ENCODE measurements at places on chromosomes 7 and 10.

- DNase-seq, result no peak
Observed at GRCh38 chr7:75617634-75618234, 121.0 kb downstream of the HIP1 start.

DNA sequence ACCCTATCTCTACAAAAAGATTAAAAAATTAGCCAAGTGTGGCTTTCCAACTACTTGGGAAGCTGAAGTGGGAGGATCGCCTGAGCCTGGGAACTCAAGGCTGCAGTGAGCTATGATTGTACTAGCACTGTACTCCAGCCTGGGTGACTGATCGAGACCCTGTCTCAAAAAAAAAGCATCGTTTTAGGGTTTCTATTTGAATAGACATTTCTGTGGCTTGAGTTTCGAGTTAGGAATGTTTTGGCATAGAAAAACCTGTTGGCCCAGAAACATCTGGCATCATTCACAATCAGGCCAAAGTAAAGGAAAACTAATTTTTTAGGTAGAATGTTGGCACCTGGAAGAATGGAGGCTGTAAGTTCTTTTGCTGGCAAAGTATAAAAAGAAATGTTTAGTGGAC lies 72.4 kb downstream of the AUTS2 start:
- DNase-seq, result no peak

DNA sequence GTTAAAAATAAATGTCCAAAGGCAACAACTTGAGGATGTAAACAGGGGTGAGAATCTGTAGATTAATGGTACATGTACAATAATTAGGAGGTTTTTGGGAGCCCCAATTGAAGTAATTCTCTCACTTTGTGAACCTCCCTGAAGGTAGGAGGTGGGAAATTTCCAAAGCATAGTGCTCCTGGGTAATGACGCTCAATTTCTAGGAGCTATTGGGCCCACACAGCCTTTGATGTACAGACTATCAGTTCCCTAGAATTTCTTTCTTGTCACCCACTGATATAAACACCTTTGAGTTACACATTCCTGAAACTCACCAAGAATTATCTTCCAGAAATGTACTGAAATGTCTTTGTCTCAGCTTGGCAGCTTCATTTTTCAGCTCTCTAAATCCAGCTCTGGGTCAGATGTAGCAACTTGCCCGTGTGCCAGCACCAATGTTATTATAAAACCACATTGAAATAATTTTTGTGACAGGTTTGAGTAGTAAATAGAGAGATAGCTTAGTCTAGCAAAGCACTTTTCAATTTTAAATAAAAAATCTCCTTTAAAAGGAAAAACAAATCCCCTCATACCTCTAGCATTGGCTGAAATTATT lies 36.6 kb upstream of the GALNT17 start:
- no peak for DNase-seq

DNA sequence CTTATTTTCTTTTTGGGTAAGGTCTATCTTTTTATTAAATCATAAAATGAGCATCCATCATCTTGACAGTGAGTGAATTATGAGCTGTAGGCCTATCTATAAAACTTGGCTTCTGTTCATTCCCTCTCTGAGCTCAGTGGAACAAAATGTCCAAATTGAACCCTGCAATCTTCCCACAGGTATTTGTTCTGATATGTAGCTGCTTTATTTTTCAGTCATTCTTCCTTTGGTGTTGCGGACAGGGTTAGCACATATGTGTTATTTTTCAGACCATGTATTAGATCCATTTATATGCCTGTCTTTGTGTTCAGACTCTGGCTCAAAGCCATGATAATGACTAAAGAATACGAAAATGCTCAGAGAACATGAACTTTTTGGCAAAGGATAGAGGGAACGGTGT lies 201.6 kb upstream of the KIAA1217 start:
- no peak for DNase-seq

GRCh38 chr7:99469381-99470065 lies 3.2 kb upstream of the ZNF789 start:
- no peak for DNase-seq

DNA sequence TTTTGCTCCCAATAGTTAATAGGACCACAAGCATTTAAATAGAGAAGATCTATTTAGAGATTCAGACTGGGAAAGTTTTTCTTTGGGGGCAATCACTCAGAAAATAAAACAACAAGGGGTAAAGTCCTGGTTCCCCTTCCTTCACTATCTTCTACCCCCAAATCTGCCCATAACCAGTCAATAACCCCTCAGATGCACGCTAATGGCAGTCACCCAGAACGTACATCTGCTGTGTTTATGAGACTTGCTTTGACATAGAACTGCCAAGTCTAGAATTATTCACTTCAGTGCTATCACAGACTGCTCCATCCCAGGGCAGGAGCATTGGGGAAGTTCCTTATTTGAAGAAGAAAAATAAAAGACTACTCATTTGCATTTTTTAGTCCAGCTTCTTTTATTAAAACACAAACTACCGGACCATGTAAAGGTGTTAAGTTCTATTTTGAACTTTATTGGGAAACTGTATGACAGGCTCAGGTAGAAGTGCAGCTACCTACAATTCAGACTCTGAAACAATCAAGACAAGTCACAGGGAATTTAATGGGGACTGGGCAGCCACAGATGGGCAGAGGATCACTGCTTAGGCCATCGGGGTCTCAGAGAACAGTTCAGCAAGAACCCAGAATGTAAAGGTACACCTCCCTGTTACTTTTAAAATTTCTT lies 38.4 kb downstream of the ANK3 start:
- DNase-seq, result no peak

DNA sequence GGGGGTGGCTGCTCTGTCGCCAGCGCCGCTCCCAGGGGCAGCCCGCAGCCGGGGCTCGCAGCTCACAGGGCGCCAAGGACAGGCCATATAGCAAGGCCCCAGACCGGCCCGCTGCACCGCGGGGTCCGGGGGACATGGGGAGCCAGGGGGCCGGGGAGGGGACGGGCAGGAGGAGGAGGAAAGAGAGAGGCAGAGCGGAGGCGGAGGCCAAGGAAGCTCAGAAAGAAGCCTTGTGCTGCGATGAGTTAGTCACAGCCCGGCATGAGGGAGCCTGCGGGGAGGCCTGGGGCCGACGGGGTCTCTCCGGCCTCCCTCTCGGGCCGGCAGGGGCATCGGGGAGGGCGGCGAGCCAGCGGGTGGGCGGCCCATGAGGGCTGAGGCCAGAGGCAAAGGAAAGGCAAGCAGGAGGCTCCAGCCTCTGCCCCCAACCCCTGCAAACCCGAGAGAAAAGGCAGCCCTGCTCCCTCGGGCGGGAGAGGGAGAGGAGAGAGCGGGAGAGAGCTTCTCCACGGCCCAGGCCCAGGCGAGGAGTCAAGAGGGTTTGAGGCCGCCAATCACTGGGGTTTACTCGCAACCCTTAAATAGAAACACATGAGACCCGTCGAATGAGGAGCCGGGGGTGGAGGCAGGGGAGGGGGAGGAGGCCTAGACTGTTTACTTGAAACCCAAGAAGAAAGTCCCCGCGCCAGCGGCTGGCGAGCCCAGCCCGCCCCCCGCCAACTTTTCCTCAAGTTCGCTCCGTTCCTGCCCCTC lies 167.9 kb downstream of the NEURL1 start:
- DNase-seq, result peak; percentile 77

DNA sequence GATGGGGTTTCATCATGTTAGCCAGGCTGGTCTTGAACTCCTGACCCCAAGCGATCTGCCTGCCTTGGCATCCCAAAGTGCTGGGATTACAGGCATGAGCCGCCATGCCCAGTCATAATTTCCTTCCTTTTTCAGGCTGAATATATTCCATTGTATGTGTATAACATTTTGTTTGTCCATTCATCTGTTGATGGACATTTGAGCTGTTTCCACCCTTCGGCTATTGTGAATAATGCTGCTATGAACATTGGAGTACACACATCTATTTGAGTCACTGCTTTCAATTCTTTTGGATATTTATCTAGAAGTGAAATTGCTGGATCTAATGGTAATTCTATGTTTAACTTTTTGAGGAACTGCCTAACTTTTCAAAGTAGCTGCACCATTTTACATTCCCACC lies 34.6 kb downstream of the TLX1 start:
- DNase-seq, result no peak

DNA sequence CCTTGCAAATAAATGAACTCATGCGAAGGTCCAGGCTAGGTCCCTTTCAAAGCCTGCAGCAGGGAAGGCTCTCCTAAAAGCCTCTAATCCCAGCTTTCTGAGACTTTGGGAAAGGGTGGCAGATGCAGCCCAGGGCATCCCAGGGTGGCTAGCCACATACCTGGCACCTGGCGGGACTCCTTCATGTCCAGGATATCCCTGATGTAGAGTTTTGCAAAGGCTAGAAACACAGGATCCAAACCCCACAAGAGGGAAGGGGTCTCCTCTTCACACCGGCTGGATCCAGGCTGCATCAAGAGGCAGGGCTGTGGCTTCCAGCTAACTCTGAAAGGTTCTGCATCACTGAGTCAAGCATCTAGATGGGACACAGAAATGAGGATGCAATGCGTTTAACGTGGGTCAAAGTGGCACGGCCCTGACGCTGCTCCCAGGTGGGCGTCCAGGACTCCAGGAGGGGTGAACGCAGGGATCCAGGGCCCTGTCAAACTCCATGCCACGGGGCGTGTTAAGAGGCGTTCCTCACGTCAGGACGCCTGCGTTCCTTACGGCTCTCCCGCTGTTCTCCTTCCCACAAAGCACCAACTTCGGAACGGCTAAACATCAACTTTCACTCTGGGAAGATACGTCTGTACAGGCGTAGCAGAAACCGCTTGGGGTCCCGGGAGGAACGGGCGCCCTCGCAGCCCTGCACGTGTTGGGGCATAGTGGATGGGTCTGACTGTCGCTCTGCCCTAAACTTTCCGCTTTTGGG lies 507 bp downstream of the STN1 start:
- no peak for DNase-seq

DNA sequence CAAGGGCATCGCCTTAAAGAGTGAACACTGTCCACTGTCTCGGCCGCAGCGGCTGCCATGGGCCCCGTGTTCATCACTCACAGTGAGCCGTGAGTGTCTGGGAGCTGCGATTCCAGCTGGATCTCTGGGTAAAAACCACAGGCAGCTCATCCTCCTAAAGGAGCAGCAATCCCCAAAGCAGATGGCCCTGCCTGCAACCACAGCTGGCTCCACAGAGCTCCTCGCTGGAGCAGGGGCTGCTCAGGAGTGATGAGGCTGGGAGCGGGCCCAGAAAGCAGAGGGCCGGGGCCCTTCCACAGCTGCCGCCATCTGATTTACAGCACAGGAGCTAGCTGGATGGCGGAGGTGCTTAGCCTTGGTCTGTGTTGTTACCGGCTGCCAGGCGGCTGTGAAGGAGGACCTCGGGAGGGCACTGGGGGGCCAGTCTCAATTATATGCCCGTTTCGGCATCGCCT lies 6.6 kb upstream of the TMEM184A start:
- no peak for DNase-seq

DNA sequence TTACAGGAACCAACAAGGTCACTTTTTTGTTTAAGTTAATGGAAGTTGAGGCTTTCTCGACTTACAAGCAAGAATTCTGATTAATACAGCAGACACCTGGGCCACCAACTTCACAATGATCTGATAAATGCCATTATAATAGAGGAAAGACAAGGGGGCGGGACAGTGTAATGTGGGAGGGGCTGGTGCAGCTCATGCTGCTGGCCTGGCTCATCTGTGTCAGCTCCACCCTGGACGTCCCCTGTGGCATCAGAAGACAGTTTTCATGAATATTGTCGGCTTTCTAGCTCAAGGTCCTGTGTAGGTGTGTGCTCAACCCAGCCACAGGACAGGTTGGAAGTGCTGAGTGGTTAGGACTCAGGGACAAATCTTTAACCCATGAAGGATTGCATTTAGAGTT lies 57.0 kb downstream of the MTURN start:
- no peak for DNase-seq

- DNase-seq, result no peak
Observed at GRCh38 chr7:36717586-36717985, 6.7 kb downstream of the AOAH start.

- no peak for DNase-seq
Observed at GRCh38 chr7:139696552-139696951, 81.2 kb downstream of the HIPK2 start.

DNA sequence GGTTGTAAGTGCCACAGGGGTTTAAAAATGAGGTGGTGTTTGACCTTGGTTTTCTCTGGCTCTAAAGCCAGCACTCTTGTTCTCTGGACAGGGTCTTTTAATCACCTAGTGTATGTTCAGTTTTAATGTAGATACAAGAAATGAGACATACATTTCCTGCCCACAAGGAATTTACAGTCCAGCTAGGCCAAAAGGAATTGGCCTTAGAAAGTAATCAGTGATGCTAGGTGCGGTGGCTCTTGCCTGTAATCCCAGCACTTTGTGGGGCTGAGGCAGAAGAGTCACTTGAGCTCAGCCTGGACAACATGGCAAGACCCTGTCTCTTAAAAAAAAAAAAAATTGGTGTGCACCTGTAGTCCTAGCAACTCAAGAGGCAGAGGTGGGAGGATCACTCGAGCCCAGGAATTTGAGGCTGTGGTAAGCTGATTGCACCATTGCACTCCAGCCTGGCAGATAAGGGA lies 100.2 kb downstream of the LRMDA start:
- DNase-seq, result no peak

- DNase-seq, result no peak
Observed at GRCh38 chr7:15607529-15608210, 45.9 kb upstream of the AGMO start.

DNA sequence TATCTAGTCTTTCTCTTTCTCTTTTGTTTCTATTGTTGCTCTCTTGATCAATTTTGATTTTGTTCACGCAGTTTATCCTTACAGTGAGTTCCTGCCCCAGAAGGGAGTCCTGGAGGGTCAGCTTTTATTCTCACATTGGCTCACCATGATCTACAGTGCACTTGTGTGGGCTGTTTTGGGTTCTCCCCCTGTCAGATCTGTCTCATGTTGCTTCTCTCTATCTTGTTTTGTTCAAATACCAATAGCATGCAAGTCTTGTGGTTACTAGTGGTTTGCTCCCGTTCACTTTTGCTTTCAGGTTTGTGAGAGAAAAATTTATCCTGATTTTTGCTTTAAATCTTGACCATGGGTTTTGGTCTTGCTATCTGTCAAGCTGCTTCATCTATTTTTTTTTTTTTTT lies 74.3 kb downstream of the PTN start:
- no peak for DNase-seq

DNA sequence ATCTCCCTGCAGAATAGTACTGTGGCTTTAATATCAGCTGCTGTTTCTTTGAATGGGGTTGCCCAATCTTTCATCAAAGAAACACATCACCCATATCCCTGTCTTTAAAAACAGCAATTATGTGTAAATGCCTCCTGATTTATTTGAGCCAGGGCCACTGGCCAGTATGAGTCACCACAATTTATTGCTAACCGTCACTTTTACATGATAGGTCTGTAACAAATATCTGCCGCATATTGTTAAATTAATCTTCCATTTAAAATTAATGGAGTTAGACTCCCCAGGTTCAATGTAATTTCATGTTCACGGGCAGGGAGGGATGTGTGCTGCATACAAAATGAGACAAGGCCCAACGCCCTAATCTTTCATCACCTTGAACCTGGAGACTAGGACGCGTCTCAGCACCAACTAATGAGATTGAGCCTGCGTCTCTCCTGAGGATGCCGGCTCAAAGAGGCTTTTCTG lies 673.4 kb downstream of the AUTS2 start:
- DNase-seq, result no peak

GRCh38 chr10:11525503-11525902 lies 85.9 kb downstream of the USP6NL start:
- DNase-seq, result no peak

Data from ecto neural progenitor cell (in vitro differentiated cells).